ENCODE measurements at places on chromosomes 1 and 21.

DNA sequence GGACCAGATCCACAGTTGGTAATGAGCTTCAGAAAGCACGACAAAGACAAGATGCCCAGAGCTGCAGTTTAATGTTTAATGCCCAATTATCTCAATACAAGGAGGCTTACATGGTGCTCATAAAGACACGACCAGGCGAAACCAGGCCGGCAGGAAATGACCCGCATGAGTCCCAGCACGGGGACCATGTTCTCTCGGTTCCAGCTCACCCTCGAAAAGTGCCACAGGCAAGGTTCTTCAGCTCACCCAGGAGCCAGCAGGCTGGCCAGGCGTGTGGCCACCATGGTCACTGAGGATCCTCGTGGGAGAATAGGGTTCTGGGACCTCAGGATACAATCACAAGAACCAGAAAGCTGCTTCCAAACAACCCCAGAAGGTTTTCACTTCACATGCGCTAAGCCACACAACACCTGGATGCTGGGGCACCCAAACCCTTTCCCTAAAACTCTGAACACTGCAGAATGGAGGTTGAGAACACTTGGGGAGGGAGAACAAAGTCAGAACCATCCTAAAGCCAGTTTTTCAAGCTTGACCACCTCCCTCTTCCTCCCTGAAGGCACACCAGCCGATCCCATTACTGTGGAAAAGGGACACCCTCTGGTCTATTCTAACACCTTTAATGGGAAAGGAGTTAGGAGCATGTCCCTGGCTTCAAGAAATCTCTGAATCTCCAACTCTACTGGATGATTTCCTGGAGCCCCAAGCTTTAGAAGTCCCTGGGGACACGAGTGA, 22.6 kb upstream of the ASAP3 start:
- no peak for DNase-seq

DNA sequence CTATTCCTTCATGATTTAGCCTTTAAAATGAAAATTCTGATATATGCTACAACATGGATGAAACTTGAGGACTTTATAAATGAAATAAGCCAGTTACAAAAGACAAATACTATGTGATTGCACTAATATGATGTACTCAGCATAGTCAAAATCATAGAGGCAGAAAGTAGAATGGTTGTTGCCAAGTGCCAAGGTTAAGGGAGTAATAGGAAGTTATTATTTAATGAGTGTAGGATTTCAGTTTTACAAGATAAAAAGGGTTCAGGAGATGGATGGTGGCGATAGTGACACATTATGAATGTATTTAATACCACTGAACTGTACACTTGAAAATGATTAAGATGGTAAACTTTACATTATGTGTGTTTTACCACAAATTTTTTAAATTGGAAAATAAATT, 73.1 kb upstream of the FMN2 start:
- no peak for DNase-seq

GRCh38 chr1:148307583-148308185, 155.6 kb upstream of the NBPF11 start:
- DNase-seq: no peak

- DNase-seq: no peak
Observed at GRCh38 chr1:232704256-232704655, 74.3 kb upstream of the SIPA1L2 start.

DNA sequence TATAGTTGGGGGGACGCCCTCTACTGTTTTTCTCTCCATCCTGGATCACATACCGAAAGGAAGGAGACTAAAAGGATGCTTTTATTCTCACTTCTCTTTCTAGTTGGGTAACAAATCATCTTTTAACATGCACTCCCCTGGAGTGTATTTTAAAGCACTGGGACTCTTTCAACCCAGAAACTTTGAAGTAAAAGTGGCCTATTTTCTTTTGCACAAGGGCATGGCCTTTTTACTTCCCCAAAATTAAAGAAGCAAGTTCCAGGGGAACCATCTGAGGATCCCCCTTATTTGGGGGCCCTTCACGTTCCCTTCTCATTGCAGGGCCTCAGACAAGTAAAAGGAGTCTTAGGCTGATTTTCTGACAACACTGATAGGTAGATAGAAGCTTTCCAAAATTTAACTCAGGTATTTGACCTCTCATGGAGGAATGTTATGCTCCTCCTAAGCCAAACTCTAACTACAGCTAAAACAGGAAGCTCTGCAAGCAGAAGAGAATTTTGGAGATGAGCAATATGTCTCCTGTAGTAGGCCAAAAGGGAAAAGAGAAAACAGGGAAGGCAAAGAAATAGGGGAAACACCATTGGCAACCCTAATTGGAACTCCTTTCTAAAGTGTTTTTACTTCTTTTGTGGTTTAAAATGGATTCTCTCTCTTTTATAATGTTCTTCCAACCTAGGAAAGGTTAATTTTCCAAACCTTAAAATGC, 8.9 kb upstream of the CD46 start:
- no peak for DNase-seq

DNA sequence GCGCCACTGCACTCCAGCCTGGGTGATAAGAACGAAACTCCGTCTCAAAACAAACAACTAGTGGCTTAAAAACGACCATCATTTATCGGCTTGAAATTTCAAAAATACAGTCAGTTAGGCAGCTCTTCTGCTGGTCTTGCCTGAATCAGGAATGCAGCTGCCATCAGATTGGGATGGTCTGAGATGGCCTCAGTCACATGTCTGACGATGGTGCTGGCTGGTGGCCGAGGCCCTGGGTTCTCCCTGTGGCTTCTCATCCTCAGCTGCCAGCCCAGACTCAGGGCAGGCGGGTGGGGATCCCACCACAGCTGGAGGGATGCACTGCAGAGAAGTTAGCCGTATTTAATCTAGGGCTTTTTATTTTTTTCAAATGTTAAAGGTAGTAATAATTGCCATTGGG, 31.3 kb downstream of the IL6R start:
- DNase-seq: no peak

GRCh38 chr1:232329103-232329813, 300.7 kb downstream of the SIPA1L2 start:
- DNase-seq: no peak

DNA sequence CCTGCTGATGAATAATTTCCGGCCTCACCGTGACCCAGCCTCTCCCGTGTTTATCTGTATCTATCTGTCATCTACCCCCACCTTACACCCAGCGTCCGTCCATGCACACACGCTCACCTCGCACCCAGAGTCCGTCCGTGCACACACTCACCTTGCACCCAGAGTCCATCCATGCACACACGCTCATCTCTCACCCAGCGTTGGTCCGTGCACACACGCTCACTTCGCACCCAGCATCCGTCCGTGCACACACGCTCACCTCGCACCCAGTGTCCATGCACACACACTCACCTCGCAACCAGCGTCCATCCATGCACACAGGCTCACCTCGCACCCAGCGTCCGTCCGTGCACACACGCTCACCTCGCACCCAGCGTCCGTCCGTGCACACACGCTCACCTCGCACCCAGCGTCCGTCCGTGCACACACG, 25.0 kb upstream of the COL18A1 start:
- no peak for DNase-seq

DNA sequence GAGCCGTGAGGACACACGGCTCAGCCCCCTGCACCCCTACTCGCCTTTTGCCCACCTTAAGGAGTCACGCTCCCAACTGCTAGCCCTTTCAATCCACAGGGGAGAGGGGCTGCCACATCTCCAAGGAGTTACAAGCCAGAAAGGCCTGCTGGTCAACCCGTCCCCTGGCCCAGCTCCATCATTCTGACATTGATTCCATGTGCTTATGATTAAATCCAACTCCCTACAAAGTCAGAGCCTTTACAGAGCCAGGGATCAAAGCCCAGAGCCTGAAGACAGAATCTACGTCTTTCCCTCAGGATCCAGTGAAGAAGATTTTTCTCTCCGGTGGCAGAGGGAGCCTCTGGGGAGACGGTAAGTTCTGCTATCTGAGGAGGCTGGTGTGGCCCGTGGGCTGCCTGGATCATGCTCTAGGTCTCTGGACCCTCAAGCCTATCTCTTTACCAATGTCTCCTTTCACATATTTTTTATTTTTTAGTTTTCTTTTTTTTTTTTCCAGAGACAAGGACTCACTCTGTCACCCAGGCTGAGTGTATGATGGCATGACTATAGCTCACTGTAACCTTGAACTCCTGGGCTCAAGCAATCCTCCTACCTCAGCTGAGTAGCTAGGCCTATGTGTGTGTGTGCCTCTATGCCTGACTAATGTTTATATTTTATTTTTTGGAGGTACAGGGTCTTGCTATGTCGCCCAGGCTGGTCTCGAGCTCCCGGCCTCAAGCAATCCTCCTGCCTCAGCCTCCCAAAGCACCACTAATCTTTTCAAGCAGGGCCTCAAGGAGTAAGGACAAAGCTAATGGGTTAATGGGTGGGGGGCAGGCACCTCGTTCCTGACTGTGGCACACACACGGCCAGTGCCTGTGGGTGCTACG, 61.3 kb downstream of the SLC66A1 start:
- DNase-seq: no peak

GRCh38 chr1:168455764-168456163, 88.0 kb downstream of the XCL2 start:
- no peak for DNase-seq

GRCh38 chr1:69613414-69613813, 45.7 kb downstream of the LRRC7 start:
- DNase-seq: no peak

GRCh38 chr1:247274605-247275256, 18.9 kb downstream of the VN1R5 start:
- DNase-seq: no peak

DNA sequence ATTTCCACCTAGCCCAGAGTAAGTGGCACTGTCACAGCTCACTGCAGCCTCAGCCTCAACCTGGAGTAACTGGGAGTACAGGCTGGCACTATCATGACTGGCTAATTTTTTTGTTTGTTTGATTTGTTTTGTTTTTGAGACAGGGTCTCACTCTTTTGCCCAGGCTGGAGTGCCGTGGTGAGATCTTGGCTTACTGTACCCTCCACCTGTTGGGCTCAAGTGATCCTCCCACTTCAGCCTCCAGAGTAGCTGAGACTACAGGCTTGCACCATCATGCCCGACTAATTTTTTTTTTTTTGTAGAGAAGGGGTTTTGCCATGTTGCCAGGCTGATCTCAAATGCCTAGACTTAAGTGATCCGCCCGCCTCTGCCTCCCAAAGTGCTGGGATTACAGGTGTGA, 2.5 kb downstream of the UCK2 start:
- DNase-seq: no peak

DNA sequence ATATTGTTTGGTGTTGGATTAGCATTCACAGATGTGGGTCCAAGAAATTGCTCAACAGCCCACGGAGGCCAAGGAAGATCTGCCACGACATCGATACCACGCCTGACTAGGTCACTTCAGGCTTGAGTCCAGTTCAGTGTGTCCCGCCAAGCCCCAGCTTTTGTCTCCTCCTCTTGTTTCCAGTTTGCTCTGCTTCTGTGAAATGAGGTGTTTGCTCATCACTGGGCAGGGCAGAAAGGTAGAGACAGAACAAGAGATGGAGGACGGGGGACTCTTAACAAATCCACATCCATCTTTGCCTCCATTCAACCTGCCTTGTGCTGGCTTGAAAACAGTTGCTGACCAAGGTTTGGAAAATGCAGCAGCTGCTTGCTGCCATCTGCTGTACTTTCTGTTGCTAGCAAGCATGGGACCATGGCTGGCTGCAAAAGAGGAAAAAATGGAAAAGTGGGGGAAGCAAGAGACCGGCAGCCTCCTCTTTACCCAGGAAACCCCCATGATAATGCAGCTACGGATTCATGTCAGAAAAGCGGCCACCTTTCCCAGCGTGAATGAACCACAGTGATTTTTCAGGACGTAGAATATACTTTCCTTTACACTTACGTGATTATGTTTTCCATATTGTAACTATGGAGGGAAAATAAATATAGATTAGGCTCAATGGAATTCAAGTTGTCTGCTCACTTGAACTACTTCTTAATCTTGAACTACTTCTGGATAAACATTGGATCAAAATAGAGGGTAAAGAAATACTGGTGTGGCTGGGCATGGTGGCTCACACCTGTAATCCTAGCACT, 80.2 kb upstream of the GREM2 start:
- DNase-seq: peak; percentile 54

- no peak for DNase-seq
Observed at GRCh38 chr1:208387908-208388811, 144.0 kb upstream of the PLXNA2 start.

- no peak for DNase-seq
Observed at GRCh38 chr21:28311411-28312190, 681.1 kb downstream of the LTN1 start.

DNA sequence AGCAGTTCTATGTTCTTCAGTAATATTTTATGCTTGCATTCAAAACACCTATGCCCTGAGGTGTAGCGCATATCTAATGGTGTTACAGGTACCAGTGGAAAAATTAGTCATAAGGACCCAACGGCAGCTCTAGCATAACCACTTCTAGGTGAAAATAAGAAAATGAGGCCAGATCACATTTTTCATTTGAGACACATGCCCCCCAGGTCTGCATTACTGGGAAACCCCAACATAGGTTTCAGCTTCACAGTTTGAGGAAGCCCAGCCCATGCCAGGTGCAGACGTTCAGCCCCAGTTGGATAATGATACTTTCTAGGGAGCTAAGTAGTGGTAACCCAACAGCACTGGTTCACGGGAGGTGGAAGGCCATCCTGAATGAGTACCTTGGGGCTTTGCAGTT, 129.8 kb downstream of the CNIH3 start:
- peak; percentile 21 for DNase-seq

DNA sequence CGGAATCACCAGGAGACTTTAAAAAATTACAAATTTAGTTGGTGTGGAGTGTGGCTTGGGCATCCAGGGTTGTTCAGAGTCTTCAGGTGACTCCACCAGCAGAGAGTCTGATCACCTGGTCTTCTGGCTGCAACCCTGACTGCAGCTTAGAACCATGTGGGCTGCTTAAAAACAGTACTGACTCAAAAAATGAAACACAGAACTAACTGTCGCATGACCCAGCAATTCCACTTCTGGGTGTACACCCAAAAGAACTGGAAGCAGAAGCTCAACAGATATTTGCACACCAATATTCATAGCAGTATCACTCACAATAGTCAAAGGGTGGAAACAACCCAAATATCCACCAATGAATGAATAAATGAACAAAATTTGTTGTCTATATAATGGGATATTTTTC, 17.3 kb downstream of the TLR5 start:
- DNase-seq: no peak

DNA sequence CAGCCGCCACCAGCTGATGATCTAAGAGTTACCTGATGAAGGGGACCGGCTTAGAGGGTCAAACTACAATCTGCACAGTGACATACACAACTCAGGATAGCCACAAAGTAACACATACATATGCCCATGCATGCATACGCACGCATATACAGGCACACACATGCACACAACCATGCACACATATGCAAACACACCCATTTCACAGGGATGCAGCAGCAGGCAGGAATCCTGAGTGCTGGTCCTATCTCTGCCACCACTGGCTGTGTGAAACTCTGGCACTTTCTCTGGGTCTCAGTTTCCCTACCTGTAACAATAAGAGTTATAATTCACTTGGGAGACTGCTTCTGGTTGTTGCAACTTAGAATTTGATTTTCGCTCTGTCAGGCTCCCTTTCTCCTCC, 520.2 kb downstream of the PTPRU start:
- DNase-seq: no peak

GRCh38 chr21:35933466-35933865, 126.9 kb downstream of the SETD4 start:
- DNase-seq: no peak

- DNase-seq: no peak
Observed at GRCh38 chr1:220137019-220137786, 43.3 kb downstream of the IARS2 start.

Measured in MM.1S (cell line).